ENCODE measurements at places on chromosomes 3 and 15.

GRCh38 chr3:41854956-41855355 lies 106.9 kb downstream of the ULK4 start:
- no peak for DNase-seq

DNA sequence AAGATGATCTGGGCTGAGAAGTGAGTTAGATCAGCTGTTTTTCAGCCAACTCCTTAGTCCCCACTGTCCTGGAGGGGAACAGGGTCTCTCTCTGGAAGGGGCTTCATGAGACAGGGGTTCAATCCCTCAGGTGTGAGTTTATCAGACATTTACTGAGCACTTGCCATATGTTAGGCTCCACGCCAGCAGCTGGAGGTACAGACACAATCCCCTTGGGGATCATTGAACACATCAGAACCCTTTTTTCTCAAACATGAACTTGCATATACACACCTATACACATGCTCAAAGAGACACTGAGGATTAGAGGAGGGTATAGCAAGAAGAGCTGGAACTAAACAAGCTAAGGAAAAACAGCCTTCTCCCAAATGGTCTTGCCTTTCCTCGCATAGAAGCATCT lies 5.5 kb upstream of the BMF start:
- DNase-seq: no peak

DNA sequence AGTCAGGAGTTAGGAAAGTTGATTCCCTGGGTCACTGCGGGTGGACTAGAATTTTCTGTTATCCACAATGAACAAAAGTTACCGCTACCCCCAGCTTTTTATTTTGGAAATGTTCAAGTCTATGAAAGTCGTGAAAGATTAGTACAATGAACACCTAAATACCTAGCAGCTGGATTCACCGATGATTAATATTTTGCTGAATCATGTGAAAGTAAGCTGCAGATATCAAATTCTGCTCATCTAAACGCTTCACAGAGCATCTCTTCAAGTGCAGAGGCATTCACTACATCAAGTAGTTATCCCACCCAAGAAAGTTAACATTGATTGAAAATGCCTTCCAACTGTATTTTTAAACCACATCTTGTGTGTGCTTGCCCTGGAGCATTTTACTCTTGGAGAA lies 729.0 kb upstream of the NR2F2 start:
- no peak for DNase-seq

- no peak for DNase-seq
Measured at GRCh38 chr15:82730022-82730530, 20.4 kb upstream of the AP3B2 start.

DNA sequence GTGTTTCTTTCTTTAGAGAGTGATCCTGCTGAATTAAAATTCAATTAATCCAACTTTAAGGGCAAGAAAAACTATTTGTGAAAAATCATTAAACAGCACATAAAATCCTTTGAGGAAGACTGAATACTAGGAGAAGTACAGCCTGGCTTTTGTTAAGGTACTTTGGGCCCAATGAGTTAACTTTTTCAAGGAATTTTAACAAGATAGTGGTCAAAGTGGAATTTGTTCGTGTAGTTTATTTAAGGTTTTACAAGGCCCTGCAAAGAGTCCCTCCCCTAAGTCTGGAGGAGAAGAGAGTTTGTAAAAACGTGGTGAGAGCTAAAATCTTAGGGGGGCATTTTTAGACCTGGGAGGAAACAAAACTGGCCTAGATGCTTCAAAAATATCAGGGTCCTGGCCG lies 26.0 kb upstream of the TRIM71 start:
- no peak for DNase-seq

GRCh38 chr15:78077871-78078210 lies 330 bp upstream of the TBC1D2B start:
- DNase-seq: no peak

Data from EL (cell line).